ENCODE measurements at places on chromosomes 7 and 10.

DNA sequence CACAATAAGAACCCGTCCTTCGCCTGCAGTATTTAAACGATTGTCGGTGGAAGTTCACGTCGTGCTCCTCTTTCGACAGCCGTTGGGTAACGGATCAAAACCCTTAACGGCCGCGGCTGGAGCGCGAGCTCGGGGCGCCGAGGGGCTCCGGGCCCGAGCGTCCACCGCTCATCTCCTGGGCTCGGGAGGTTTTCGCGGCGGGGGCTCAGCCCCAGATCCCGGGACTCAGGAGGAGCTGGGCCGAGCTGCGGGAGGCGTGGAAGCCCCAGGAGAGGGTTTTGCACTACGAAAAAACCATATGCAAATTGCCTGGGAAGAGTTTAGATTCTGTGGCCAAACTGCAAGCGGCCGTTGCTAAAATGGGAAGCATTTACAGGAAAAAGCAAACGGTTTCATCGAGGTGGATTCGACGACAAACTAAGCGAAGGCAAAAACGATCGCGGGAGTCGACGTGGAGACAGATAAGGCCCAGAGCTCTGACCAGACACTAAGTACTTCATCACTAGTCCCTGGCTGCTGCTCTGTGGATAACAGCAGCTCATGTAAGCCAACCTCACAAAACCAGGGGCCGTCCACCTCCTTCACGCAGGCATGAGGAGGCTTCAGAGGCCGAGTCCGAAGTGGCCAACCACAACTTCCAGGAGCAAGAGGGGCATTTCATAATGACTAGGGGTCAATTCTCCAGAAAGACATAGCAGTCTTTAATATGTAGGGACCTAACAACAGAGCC lies 129.7 kb downstream of the MARCHF5 start:
- H3K4me1 ChIP-seq = no peaks in the 10 kb centered on the region
- no peak for DNase-seq
- no peak overlapping the region for H3K4me3 ChIP-seq
- no peaks in the 10 kb centered on the region for H3K36me3 ChIP-seq
- no peak overlapping the region for H3K27ac ChIP-seq

GRCh38 chr10:123994417-123995081 lies 98.8 kb downstream of the CHST15 start:
- H3K27ac ChIP-seq = no peak overlapping the region
- H3K4me1 ChIP-seq = no peaks in the 10 kb centered on the region
- peak; percentile 75 for DNase-seq
- peaks cover 95% of the 10 kb centered on the region for H3K27me3 ChIP-seq
- H3K4me3 ChIP-seq = peak overlapping the region; percentile 1

GRCh38 chr7:95687759-95688343 lies 84.5 kb upstream of the DYNC1I1 start:
- no peak overlapping the region for H3K4me3 ChIP-seq
- DNase-seq = no peak
- no peaks in the 10 kb centered on the region for H3K4me1 ChIP-seq
- no peaks in the 10 kb centered on the region for H3K27me3 ChIP-seq

DNA sequence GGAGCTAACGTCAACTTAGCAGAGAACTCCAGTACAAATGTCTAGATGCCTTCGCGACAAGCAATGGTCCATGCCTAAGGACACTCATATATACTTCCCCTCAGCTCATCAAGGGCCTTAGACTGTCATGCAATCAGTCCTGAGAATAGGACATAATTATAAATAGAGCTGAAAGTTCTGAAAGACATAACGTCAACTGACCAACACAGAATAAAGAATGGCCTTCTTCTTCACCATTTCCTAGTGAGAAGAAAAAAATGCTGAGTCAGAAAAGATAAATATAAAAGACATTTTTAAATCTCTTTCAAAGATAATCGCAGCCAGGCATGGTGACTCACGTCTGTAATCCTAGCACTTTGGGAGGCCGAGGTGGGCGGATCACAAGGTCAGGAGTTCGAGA lies 83.2 kb downstream of the ARMH3 start:
- peaks cover 23% of the 10 kb centered on the region for H3K36me3 ChIP-seq
- DNase-seq = no peak
- peaks cover 18% of the 10 kb centered on the region for H3K4me1 ChIP-seq
- H3K27ac ChIP-seq = peak overlapping the region; percentile 89
- no peak overlapping the region for H3K4me3 ChIP-seq
- no peaks in the 10 kb centered on the region for H3K27me3 ChIP-seq

DNA sequence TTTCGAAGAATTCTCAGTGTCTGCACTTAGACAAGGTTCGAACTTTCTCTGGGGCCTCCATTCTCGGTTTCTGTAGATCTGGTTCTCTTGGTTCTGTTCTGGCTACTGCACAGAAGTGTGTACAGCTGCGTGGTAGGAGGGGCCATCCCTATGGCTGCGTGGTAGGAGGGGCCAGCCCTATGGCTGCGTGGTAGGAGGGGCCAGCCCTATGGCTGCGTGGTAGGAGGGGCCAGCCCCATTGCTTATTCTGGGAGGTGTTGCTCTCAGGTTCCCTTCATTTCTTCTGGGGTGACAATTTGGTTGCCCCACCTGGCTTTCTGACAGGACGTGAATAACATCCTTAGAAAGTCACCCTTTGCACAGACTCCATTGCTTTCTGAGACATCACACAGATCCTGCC lies 65.2 kb upstream of the CHST15 start:
- no peak for DNase-seq
- no peaks in the 10 kb centered on the region for H3K36me3 ChIP-seq
- no peak overlapping the region for H3K27ac ChIP-seq
- no peak overlapping the region for H3K4me3 ChIP-seq

GRCh38 chr7:102321351-102322201 lies 34.7 kb downstream of the SPDYE6 start:
- peaks cover 5% of the 10 kb centered on the region for H3K36me3 ChIP-seq
- no peak overlapping the region for H3K27ac ChIP-seq
- DNase-seq = no peak
- H3K27me3 ChIP-seq = no peaks in the 10 kb centered on the region

DNA sequence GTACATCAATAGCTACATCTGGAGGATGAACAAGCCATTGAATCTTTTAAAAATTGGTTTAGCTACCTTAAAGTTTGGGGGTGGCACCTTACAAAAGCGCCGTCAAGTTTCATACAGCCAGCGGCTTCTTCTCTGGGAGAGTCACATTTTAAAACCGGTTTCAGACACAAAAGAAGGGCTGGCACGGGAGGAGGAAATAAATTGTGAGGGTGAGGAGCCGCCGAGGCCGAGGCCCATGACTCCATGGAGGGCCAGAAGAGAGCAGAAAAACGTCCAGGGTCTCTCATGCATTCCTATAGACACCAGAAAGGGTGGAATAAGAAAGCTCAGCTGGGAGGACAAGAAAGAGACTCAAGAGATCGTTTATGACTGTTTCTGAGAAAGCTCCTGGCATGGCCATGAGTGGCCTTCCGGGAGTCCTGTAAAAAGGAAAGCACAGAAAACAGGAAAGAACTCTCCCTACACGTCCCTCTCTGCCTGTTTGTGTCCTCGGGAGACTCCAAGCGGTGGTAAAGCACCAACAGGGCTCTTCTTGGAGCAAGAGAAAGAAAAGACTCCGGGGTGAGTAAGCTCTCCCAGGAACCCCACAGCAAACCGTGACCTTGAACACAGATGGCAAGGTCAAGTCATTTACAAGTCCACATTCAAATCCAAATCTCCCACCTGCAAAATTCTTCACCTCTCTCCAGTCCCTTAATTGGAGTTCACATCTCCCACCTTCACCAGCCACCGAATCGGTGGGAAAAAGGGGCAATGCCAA lies 1.8 kb downstream of the FRAT2 start:
- H3K27ac ChIP-seq = peak overlapping the region; percentile 89
- DNase-seq = no peak
- peak overlapping the region; percentile 93 for H3K4me3 ChIP-seq
- no peaks in the 10 kb centered on the region for H3K27me3 ChIP-seq
- peaks cover 39% of the 10 kb centered on the region for H3K4me1 ChIP-seq

DNA sequence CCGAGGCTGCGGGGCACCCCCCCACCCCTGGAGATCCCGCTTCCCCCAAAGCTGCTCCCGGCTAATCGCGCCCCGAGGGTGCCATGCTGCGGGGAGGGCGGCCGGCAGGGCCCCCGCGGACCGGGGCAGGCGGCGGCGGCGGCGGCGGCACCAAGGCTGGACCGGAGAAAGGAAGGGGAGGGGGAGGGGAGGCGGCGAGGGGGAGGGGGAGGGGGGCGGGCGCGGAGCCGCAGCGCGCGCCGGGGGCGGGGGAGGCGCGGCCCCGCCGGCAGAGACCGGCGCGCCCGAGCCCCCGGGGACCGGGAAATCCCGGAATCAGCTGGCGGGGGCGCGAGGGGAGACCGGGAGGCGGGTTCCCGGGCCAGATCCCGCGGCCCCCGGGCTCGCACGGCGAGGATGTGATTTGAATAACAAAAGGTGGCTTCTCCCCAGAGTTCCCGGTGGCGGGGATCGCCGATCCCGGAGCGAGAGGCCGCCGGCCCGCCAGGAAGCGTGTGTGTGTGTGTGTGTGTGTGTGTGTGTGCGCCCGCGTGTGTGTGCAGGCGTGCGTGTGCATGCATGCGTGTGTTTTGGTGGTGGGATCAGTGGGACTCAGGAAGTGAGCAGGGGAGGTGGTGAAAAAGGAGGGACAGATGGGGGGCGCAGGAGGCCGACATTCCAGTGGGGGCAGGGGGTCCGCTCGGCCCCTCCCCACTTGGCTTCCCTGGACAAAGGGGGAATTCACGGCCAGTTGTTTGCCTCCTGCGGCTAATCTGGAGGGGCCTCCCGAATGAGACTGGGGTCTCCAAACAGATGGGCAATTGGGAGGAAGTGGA lies 99.5 kb downstream of the HIP1 start:
- no peak for DNase-seq
- peaks cover 14% of the 10 kb centered on the region for H3K4me1 ChIP-seq
- H3K4me3 ChIP-seq = peak overlapping the region; percentile 86
- H3K27me3 ChIP-seq = no peaks in the 10 kb centered on the region

GRCh38 chr7:107079212-107079940 lies 34.9 kb downstream of the PRKAR2B start:
- no peaks in the 10 kb centered on the region for H3K36me3 ChIP-seq
- no peaks in the 10 kb centered on the region for H3K4me1 ChIP-seq
- H3K27me3 ChIP-seq = no peaks in the 10 kb centered on the region
- DNase-seq = no peak
- H3K27ac ChIP-seq = no peak overlapping the region

DNA sequence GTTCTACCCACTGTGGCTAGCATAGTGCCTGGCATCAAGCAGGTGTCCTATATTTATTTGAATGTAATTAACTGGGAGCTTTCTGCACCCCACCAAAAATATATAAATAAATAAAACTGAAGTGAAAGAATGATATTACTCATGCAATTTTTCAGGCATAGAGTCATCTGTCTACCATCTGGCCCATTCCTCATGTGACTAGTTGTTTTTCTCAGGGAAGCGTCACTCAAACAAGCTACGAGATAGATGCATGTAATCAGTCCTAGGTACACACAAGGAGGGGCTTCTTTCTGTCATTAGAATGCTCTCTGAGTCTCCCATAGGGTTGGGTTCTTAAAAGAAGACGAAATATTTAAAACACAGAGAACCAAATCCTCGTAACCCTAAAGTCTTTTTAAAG lies 255.5 kb upstream of the KMT2E start:
- no peak for DNase-seq
- no peaks in the 10 kb centered on the region for H3K36me3 ChIP-seq
- H3K4me1 ChIP-seq = no peaks in the 10 kb centered on the region
- H3K27me3 ChIP-seq = peaks cover 74% of the 10 kb centered on the region

GRCh38 chr10:80186364-80187012 lies 18.8 kb downstream of the ANXA11 start:
- DNase-seq = no peak
- H3K27me3 ChIP-seq = no peaks in the 10 kb centered on the region
- peak overlapping the region; percentile 79 for H3K27ac ChIP-seq
- H3K36me3 ChIP-seq = peaks cover 16% of the 10 kb centered on the region
- H3K4me3 ChIP-seq = peak overlapping the region; percentile 43

- no peak overlapping the region for H3K4me3 ChIP-seq
- no peaks in the 10 kb centered on the region for H3K36me3 ChIP-seq
- no peaks in the 10 kb centered on the region for H3K27me3 ChIP-seq
These were observed 143.8 kb upstream of the BMPER start for GRCh38 chr7:33761449-33762080.

DNA sequence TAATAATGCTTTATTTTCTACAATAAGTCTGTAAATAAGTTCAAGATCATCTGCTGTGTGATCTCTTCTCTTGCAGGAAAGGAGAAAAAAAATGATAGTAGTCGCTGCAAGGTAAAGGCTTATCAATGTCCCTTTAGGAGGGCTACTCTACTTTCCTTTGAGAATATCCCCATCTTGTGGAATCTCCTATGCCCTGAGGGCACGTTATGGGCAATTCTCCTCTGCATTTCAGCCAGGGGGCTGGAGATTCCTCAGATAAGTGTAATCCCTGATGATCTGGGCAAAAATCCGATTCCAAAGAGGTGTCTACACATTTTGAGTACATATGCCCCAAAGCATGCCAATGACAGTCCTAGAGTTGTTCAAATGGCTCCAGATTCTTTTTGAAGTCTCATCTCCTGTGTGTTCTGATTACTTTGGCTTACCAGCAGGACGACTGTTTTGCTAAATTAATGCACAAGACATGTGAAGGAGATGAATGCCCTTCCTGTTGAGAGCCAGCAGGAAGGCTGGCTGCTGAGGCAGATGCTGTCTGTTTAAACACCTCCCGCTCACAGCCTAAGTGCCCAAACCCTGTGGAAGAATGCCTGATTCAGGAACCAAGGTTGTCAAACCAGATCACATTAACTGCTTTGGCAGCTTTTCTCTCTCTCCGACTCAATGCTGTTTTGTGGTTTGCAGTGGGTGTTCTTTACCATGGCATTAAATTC lies 171.2 kb upstream of the COL1A2 start:
- H3K4me3 ChIP-seq = no peak overlapping the region
- DNase-seq = no peak
- H3K36me3 ChIP-seq = no peaks in the 10 kb centered on the region
- no peaks in the 10 kb centered on the region for H3K4me1 ChIP-seq
- no peak overlapping the region for H3K27ac ChIP-seq

GRCh38 chr10:119616882-119617570 lies 20.3 kb upstream of the TIAL1 start:
- H3K4me1 ChIP-seq = no peaks in the 10 kb centered on the region
- no peak overlapping the region for H3K27ac ChIP-seq
- peaks cover 11% of the 10 kb centered on the region for H3K27me3 ChIP-seq
- no peak overlapping the region for H3K4me3 ChIP-seq
- no peak for DNase-seq

GRCh38 chr7:498678-499641 lies 20.7 kb downstream of the PDGFA start:
- no peaks in the 10 kb centered on the region for H3K36me3 ChIP-seq
- no peaks in the 10 kb centered on the region for H3K27me3 ChIP-seq
- no peak overlapping the region for H3K27ac ChIP-seq

GRCh38 chr10:100877461-100877850 lies 35.3 kb upstream of the SLF2 start:
- peaks cover 48% of the 10 kb centered on the region for H3K27me3 ChIP-seq
- no peaks in the 10 kb centered on the region for H3K36me3 ChIP-seq
- H3K4me3 ChIP-seq = no peak overlapping the region
- H3K4me1 ChIP-seq = no peaks in the 10 kb centered on the region
- H3K27ac ChIP-seq = no peak overlapping the region

GRCh38 chr10:99775850-99776249 lies 6.6 kb upstream of the ABCC2 start:
- H3K27ac ChIP-seq = no peak overlapping the region
- DNase-seq = no peak
- no peaks in the 10 kb centered on the region for H3K4me1 ChIP-seq
- H3K4me3 ChIP-seq = no peak overlapping the region
- H3K27me3 ChIP-seq = peaks cover 7% of the 10 kb centered on the region

- no peaks in the 10 kb centered on the region for H3K27me3 ChIP-seq
- H3K4me1 ChIP-seq = peaks cover 7% of the 10 kb centered on the region
- peaks cover 24% of the 10 kb centered on the region for H3K36me3 ChIP-seq
- no peak overlapping the region for H3K4me3 ChIP-seq
- H3K27ac ChIP-seq = no peak overlapping the region
- no peak for DNase-seq
These were observed 6.8 kb downstream of the ORAI2 start for GRCh38 chr7:102439963-102440795.
